Stimulated activated CD4-positive, alpha-beta T cell treated with anti-CD3 and anti-CD28 coated beads, TNF-alpha, amount 100 ng/mL, for 48 hours (primary cell): ENCODE measurements at places on chromosomes 2 and 18.

- DNase-seq = no peak
Measured at GRCh38 chr2:60438653-60439052, 114.8 kb downstream of the BCL11A start.

- DNase-seq = no peak
Measured at GRCh38 chr18:44541159-44541558, 139.5 kb upstream of the SETBP1 start.

- no peak for DNase-seq
Measured at GRCh38 chr2:207869784-207870778, 100.4 kb upstream of the FZD5 start.

DNA sequence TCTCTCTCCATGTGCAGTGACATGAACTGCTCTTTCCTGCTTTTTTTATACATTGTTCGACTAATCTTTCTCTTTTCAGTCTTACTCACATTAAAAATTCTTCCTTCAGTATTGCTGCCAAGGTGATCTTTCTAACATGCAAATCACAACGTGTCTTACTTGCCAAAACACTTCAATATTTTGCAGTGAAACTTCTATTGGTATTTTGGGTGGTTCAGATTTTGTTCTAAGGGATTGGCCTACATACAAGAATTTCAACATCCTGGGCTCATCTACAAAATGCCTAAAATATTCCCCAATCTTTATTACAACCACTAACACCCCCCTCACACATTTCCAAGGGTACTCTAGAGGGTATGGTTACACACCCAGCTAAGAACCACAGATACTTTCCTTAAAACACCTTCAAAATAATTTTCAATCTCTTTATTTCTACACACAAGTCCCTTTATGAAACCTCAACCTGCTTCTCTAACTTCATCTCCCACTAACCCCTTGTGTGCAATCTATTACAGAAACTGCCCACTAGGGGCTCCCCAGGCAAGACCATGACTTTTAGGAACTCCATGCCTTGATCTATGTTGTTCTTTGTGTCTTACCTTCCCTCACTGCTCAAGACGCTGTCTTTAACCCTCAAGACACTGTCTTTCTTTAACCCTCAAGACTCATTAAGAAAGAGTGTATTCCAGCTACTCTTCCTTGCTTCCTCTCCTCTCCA lies 50.9 kb downstream of the COL3A1 start:
- DNase-seq = no peak

GRCh38 chr18:61752973-61753372 lies 139.8 kb downstream of the RNF152 start:
- no peak for DNase-seq

DNA sequence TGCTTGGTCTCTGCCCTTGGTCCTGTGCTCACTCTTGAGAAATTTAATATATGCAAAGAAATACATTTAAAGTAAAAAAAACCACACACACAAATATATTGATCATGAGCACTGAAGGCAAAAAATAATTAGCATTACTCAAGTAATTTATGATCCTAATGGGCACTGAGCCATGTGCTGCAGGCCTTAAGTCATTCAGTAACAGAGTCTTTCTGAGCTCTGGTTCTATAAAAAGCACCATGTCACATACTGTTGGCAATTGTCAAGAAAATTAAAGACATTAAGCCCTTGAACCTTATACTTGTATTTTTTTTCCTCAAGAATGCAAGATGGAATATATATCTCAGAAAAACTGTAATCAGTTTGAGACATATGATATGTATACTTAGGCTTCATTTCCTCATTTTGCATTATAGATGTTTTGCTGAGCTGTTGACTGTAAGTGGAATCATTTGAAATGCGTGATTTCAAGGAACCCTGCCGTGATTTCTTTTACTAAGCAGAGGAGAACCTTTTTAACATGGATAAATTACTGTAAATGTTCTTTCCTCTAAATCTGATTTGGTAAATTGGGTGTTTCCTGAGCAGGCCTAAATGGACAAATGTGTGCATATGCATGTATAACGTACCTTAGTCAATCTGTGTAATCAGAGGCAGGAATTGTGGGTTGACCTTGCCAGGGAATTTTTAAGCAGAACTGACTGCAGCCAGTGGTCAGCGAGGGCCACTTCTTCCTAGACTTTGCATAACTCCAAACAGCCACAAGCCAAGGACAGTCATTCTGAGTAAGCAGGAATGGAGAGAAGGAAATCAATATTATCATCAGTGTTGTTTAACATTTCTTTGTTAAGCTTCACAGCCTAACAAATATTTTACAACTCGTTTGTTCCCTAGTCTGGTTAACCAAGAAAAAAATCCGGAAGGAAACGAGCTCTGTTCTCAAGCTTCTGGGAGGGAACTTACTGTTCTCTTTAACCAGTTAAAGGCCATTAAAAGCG lies 191.5 kb upstream of the ATP5MC3 start:
- no peak for DNase-seq

DNA sequence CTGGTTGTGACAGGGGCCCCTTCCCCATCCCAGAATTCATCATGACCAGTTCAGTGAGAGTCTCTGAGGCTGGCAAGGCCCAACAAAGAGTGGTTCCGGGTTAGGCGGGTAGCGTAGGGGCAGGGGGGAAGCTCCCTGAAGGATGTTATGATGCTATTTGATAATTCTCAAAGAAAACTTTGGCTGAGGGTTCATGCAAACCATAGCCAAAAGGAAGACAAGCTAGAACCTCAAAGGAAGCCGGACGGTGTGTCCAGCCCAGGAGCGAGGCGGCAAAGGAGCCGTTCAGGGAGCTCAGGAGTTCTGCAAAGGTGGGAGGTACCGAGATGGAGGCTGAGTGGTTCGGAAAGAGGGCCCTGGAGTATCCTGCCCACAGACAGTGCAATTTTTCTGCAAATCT lies 226.8 kb upstream of the RAB6C start:
- no peak for DNase-seq

DNA sequence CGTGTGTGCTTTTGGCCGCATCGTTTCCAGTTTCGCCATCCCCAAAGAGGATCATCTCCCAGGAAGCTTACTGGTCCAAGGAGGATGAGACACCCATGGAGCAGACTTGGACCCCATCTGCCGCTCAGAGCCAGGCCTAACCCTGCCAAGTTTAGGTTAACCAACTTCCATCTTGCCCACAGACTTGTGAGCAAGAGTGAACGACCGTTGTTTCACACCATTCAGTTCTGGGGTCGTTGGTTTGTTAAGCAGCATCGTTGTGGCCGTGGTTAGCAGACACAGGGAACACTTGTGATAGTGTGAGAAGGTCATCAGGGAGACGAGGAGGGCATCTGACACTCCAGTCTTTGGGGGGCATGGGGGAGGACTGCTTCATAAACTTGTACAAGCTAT lies 15.1 kb downstream of the IL1R2 start:
- DNase-seq = no peak

DNA sequence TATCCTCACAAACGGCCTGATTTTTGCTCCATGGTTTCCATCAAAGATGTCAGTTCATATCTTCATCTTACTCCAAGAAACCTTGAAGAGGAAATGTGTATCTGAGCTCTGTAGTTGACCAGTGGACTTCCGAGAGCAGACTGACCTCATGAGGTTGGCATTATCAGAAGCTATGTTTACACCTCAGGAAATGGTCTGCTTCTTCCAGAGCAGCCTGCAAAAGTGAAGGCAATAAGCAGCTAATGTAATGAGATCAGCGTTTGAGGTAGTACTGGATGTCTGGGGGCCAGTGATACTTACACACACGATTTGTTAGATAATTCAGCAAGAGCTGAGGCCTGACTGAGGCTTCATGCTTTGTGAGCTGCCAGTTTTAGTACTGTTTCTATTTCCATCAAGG lies 189.7 kb downstream of the LRRTM1 start:
- no peak for DNase-seq

- peak; percentile 57 for DNase-seq
Measured at GRCh38 chr18:48777026-48777743, 173.6 kb downstream of the SMAD7 start.

GRCh38 chr2:238005528-238005927 lies 38.7 kb downstream of the UBE2F start:
- DNase-seq = no peak

DNA sequence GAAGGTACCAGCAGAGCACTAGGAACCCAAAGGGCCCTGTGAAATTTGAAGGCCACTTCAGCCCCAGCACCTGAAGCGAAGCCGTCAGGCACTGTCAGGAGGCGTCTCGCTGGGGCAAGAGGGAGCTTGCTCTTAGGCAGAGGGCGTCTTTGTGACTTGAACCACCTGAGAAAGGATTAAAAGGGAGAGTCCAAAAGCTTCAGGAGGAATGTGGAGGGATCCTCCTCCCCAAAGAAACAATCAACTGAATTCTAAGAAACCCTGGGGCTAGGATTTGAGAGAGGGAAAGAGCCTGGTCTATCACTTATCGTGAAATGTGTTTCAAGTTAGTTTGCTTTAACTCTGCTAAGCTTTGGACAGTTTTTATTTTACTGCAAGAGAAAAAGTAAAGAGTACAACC lies 324.9 kb upstream of the SOX11 start:
- DNase-seq = no peak

GRCh38 chr18:13381944-13382365 lies 163.4 kb downstream of the LDLRAD4 start:
- DNase-seq = no peak
